ENCODE measurements at places on chromosomes 3 and 15.

DNA sequence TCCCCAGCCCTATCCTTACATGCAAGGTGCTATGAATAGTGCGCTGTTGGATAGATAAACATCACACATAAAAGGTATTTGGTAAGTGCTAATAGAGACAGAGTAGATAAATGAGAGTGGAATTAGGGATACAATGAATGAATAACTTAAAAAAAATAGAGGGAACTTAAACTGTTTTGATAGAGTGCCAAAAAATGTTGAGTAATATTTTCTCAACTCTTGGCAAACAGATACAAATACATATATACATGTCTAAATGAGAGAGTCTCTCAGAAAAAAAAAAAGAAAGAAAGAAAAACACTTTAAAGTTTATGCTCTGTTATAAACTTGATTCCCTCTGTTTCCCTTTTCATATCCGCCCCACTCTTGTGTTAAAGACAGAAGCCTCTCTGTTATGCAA lies 667.4 kb downstream of the ROBO2 start:
- DNase-seq = no peak

DNA sequence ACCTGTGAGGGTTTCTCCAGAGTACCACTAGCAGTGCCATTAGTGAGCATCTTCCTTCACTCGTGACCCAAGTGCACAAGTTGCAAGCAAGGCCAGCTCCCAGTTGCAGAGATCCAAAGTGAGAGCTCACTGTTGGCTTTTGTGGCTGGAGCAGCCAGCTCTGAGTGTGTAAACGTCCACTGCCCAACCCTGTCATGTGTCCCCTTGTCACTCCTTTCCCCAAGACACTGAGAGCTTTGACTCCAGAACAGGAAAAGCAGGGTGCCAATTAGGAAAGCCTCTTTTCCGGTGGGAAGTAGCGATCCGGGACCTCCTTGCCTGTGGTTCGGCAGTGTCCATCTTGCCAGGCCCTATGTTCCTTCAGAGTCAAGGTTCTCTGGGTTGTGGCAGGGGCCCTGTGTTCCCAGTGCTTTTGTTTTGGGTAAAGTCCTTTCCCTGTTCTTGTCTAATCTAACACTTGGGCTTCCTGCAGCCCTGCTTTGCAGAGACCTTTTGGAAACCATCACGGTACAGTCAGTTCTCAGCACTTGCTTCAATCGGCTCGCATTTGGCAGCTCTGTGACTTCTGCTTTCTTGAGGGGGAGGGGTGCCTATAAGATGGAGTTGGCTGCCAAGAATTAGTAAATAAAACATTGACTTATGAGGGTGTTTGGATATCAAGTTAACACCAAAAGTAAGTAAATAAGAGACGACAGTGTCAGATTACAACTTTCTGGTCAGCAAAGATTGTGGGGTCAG lies 90.5 kb downstream of the DNASE1L3 start:
- no peak for DNase-seq

GRCh38 chr3:113898892-113899291 lies 48.9 kb upstream of the ZDHHC23 start:
- no peak for DNase-seq

DNA sequence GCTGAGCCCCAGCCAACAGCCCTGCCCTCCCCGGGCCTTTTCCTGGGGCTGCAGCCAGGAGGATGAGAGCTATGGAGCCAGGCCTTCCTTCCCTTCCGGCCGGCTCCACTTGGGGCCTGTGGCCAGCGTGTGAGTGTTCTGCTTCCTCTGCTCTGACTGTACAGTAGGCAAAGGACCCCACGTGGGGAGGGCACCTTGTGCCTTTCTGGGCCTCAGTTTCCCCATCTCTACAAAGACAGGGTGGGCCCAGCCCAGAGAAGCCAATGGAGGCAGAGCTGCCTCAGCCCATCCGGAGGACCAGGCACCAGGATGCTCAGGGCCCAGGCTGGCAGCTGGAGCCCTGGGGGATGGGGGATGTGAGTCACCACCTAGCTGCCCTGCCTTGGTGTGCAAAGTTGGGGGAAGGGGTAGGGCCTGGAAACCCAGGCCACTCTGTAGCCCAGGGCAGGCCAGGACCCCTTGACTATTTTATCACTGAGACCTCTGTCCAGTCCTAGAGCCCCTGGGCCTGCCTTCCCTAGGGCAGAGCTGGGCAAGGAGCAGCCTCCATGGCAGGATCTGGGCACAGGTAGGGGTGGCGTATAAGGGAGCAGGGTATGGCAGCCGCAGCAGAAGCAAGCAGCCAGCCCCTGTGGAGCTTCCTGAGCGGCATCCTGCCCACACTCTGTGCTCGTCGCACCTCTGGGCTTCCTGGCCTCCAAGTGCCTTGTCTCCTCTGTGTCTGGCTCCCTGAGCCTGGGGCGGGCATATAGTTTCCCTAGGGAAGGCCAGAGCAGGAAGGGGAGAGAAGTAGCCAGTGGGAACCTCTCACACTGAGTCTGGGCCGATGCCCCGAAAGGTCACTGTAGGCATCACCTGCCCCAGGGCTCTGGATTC lies 1.8 kb downstream of the PSTPIP1 start:
- DNase-seq = peak; percentile 26

DNA sequence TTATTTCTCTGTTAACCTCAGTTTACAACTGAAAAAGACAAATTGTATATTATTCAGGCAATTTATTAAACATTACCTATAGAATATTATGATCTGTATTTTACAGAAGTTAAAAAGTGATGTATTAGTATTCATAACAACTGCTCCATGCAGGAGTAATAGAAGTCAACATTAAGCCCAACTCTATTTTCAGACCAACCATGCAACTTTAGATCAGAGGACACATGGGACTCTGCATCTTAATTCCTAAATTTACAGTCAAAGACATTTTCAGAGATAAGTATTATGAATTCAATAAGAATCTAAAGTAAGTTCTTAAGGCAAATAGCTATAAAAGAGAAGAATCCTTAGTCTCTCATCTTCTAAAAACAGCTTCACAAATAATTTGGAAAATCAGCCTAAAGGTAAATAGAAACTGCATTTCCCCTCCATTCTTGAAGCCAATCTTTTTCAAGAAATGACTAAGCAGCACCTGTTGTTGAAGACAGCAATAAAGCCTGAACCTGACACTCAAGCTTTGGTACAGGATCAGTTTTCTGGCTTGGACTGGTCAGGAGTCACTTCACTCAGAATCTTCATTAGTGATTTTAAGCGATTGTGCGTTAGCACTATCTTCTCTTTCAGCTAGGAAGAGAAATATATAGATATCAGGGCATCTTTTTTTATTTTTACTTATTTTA lies 23.0 kb downstream of the OIP5 start:
- no peak for DNase-seq

- no peak for DNase-seq
These were observed 751.9 kb downstream of the ROBO1 start for GRCh38 chr3:79015854-79016253.

GRCh38 chr3:146646261-146646660 lies 41.1 kb upstream of the PLSCR5 start:
- no peak for DNase-seq

- no peak for DNase-seq
These were observed 3.9 kb upstream of the DPP8 start for GRCh38 chr15:65521350-65521749.

GRCh38 chr3:113222451-113223086 lies 11.2 kb downstream of the BOC start:
- DNase-seq = no peak

GRCh38 chr3:76585794-76586392 lies 454.0 kb upstream of the ROBO2 start:
- no peak for DNase-seq

- peak; percentile 91 for DNase-seq
These were observed 4.2 kb downstream of the SLC51B start for GRCh38 chr15:65049418-65049840.

GRCh38 chr3:8625991-8626390 lies 18.6 kb downstream of the SSUH2 start:
- DNase-seq = no peak

DNA sequence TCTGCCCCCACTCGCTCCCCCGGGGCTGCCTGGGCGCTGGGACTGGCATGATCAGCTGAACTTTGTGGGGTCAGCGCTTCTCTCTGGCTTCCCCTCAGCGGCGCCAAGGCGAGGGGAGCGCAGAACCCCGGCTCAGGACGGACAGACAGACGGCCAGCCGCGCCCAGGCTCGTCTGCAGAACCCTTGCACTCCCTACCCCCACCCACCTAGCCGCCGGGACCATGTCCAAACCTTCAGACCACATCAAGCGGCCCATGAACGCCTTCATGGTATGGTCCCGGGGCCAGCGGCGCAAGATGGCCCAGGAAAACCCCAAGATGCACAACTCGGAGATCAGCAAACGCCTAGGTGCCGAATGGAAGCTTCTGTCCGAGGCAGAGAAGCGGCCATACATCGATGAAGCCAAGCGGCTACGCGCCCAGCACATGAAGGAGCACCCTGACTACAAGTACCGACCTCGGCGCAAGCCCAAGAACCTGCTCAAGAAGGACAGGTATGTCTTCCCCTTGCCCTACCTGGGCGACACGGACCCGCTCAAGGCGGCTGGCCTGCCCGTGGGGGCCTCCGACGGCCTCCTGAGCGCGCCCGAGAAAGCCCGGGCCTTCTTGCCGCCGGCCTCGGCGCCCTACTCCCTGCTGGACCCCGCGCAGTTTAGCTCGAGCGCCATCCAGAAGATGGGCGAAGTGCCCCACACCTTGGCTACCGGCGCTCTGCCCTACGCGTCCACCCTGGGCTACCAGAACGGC lies 621 bp downstream of the SOX14 start:
- DNase-seq = no peak

GRCh38 chr15:92005154-92005553 lies 151.6 kb downstream of the SLCO3A1 start:
- peak; percentile 21 for DNase-seq

DNA sequence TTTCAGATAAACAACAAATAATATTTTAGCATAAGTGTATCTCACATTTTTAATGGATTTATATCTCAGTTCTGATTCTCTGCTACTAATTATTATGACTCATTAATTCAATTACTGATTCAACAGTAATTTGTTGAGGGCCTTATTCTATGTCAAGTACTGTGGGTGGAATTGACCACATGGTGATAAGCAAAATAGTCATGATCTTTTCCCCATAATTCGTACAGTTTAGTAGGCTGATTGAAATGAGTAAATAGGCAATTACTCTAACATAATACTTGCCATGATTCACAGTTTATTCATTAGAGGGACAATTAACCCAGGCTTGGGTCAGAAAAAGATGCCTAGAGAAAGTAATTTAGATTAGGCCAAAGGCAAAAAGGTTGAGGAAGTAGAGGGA lies 60.9 kb upstream of the SLC4A7 start:
- DNase-seq = no peak

- no peak for DNase-seq
These were observed 22.5 kb downstream of the LRTM1 start for GRCh38 chr3:54905261-54905888.

GRCh38 chr3:47612178-47612577 lies 33.5 kb upstream of the CSPG5 start:
- no peak for DNase-seq

DNA sequence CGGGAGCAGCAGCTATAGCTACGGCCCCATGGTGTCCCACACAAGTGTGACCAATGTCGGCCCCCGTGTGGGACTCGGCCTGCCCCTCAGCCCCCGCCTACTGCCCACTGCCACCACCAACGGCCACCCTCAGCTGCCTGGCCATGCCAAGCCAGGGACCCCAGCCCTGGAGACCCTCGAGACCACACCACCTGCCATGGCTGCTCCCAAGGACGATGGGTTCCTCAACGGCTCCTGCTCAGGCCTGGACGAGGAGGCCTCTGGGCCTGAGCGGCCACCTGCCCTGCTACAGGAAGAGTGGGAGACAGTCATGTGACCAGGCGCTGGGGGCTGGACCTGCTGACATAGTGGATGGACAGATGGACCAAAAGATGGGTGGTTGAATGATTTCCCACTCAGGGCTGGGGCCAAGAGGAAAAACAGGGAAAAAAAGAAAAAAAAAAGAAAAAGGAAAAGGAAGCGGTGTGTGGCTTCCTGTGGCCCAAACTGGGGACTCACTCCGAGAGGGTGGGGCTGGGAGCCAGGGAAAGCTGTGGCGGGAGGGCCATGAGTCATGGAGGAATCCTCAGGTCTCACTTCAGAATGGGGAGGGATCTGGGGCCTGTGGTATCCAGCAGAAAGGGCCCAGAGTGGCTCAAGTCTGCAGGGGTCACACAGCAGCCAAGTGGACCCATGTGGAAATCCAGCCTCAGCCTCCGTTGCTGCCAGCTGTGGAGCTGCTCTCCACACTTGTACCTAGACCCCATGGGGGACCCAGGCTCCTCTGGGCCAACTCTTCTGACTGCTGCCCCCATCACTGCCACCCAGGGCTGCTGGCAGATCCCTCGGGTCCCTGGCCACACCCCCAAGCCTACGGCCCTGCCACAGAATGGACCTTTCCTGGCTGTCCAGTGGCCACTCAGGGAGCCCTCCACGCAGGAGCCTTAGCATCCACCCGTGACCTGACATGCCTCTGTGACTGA lies 26.1 kb downstream of the PTH1R start:
- DNase-seq = no peak

DNA sequence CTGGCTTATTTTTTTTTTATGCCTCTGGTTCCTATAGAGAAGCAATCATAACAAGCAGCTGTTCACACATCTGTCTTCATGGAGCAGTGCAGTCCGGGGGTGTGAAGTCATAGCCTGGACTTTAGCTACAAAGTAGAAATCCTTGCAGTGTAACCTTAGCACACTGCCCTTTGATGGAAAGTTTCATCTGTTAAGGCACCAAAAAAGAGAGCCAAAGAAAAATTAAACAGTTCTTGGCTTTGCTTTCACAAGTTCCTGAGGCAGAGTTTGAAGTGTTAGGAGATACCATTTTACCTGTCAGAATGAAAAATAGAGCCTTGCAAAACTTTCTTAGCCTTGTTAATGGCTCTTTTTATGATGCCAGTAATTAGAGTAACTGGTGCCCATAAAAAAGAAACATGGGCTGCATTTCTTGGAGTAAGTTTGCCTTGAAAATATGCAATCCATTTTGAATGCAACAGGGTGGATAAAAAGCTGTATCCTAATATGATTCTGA lies 84.1 kb downstream of the PIK3R4 start:
- no peak for DNase-seq

- DNase-seq = no peak
These were observed 37.3 kb downstream of the FSD2 start for GRCh38 chr15:82768414-82769054.

DNA sequence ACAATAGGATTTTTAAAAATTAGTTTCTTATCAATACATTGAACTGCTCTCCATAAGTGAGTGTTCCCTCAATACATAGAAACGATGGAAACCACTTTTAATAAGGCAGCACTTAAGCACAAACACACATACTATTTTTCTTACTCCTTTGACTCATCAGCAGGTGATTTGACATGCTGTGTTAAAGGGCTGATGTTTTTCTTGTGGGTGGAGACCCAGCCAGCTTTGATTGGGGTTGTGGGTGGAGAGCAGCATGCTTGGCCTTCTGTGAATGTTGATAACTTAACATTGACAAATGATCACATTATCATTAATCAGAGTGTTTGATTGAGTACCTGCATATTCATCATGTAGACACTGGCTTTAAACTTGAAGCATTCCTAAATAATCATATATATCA lies 223.0 kb upstream of the DPH6 start:
- no peak for DNase-seq

GRCh38 chr15:75042730-75043508 lies 19.5 kb downstream of the PPCDC start:
- DNase-seq = peak; percentile 93

All from left colon (tissue), 2 donors.